ENCODE measurements at places on chromosomes 1 and 21.

DNA sequence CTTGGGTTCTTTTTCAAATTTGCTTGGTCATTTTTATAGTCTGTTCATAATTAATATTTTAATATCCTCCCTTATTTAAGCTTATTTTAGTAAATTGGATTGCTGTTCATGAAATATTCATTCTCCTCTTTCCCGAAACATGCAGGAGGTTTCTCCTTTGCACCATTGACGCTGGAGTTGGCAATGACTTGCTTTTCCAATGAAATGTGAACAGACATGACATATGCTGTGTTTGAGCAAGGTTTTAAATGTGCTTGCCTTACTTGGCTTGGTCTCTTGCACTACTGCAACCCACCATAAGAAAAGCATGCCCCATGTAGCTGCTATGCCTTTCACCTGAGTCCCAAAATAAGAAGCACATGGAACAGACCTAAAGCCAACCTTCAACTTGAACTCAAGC, 498.0 kb upstream of the NFIA start:
- no peak for DNase-seq

DNA sequence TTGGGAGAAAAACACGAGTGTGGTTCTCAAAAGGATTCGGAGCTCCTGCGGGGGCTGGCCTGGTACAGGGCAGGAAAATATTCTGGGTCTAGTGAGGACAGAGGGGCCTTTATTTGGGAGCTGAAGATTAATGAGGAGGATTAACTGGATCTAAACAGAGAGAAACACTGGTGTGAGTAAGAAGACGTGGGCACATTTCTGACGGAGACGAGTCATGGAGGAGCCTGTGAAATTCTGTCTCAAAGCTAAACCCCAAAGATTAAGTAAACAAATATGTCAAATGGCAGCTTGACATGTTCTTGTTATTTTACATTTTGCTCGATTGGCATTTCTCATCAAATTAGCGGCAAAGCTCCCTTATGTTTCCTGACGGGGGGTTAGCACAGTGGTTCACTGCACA, 12.8 kb downstream of the PROK1 start:
- no peak for DNase-seq

DNA sequence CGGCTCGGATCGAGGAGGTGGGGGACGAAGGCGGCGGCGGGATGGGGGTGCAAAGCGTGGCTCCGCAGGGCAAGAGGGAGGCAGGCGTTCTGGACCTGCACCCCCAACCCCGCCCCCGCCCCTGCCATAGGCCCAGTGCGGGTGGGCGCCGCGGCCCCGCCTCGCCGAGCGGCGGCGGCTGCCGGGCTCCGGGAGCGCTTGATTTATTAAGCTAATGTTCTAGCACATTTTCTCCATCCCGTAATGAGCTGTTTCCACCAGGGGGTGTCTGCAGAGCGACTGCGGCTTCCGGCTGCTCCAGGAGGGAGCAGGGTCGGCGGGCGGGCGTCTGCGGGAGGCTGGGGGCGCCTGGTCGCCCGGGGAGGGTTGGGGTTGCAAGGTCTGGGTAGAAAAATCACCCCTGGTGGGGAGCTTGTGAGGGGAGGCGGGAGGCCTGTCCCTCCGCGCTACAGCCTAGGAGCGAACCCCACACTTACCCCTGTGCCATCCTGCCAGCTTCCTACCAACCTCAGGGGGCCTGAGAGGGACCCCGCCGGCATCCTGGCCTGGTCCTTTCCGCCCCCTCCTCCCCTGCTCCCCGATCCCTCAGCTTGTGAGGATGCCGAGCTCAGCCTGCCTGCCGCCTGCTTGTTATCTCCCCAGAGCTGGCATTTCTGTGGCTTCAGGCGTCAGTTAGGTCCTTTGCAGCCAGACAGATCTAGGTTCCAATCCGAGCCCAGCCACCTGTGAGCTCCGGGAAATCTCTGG, 48.5 kb upstream of the ACOT11 start:
- no peak for DNase-seq

GRCh38 chr1:148354284-148354912, 128.7 kb downstream of the PPIAL4G start:
- no peak for DNase-seq

Data from HepG2 (cell line).